Central memory CD8-positive, alpha-beta T cell (primary cell): ENCODE measurements at places on chromosomes 13 and 19.

GRCh38 chr13:106052200-106052767, 483.2 kb downstream of the EFNB2 start:
- no peak for DNase-seq

DNA sequence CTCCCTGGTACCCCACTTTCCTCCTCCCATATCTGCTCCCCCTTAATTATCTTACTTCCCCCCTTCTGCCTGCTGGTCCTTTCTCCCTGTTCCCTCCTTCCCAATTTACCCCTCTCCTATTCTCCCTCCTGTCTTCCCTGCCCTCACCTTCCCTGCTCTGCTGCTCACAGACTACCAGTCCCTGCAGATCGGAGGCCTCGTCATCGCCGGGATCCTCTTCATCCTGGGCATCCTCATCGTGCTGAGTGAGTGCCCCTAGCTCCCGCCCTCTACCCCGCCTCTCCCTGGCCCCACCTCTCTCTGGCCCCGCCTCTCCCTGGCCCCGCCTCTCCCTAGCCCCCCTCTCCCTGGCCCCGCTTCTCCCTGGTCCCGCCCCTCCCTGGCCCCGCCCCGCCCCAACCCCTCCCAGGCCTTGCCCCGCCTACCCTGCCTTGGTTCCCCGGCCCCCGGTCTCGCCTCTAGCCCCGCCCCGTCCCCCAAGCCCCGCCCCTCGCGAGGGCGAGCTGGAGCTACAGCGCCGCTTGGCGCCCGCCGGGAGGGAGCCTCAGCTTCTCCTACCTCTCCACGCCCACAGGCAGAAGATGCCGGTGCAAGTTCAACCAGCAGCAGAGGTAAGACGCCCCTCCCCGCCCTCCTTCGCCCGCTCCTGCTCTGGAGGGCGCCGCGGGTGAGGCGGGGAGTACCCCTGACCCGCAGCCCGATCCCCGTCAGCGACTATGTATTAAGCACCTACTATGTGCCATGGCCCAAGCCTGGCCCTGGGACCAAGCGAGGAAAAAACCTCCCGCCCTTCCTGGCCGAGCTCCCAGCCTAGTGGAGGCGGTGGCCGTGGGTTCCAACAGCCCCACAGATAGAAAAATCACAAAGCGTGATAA, 1.9 kb upstream of the FXYD7 start:
- DNase-seq: peak; percentile 86

GRCh38 chr19:30227661-30228112, 144.5 kb upstream of the ZNF536 start:
- DNase-seq: no peak

- no peak for DNase-seq
Observed at GRCh38 chr13:44354884-44355283, 18.7 kb upstream of the SERP2 start.

- no peak for DNase-seq
Observed at GRCh38 chr13:94411747-94412146, 67.7 kb downstream of the DCT start.

GRCh38 chr19:14425696-14426138, 6.6 kb upstream of the DDX39A start:
- DNase-seq: no peak

DNA sequence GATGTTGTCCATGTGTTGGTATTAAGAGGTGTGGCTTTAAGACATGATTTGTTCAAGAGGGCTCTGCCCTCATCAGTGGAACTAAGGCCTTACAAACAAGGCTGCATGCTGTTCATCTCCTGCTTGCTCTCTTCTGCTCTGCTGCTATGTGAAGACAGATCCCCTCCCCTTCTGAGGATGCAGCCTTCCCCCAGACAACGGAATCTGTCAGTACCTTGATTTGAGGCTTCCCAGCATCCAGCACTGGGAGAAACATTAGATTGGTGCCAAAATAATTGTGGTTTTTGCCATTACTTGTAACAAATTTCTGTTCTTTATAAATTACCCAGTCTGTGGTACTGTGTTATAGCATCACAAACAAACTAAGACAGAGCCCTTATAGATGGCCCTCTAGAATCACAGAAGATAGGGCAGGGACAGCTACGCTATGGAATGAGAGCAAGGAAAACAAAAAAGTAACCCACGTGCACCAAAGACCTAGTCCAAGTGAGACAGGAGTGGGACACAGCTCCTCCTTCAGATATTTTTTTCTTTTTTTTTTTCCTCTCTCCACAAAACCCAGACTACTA, 151.5 kb upstream of the RXFP2 start:
- DNase-seq: no peak

- no peak for DNase-seq
Observed at GRCh38 chr19:15378534-15379082, 979 bp downstream of the AKAP8 start.

DNA sequence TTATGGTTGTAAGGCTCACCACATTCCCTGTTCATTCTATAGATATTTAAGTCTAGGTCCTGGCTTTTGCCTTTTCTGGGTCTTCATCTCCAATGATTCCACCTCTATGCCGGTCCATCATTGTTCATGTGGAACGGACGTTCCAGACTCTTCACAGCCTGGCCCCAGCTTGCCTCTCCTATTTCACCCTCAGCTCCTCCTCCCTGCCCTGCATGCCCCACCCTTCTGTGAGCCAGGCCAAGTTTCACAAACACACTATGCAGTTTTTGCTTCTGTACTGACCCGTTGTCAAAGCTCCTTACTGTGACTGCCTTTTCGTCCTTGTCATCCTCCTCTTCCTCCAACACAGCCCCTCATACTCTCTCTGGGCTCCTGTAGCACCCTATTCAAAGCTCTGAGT, 31.3 kb downstream of the TEX26 start:
- DNase-seq: no peak

- no peak for DNase-seq
Observed at GRCh38 chr19:19026299-19026971, 6.9 kb downstream of the SUGP2 start.

GRCh38 chr13:112574834-112575613, 12.9 kb downstream of the TUBGCP3 start:
- no peak for DNase-seq

DNA sequence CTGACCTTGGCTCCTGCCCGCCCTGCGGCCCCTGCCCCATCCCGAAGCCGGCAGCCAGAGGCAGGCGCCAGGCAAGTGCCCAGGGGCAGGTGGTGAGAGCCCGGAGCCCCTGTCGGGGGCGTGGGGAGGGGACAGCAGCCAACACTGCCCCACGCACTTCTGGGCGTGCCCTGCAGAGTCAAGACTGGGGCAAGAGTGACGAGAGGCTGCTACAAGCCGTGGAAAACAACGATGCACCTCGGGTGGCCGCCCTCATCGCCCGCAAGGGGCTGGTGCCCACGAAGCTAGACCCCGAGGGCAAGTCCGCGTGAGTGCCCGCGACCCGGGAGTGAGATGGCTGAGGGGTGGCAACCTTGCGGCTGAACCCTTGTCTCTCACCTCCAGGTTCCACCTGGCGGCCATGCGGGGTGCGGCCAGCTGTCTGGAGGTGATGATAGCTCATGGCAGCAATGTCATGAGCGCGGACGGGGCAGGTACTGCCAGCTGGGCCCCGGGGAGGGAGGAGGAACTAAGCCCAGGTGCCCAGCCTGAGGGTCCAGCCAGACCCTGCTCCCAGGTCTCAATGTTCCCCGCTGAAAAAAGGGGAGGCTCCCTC, 17.3 kb downstream of the ANKRD24 start:
- DNase-seq: no peak

DNA sequence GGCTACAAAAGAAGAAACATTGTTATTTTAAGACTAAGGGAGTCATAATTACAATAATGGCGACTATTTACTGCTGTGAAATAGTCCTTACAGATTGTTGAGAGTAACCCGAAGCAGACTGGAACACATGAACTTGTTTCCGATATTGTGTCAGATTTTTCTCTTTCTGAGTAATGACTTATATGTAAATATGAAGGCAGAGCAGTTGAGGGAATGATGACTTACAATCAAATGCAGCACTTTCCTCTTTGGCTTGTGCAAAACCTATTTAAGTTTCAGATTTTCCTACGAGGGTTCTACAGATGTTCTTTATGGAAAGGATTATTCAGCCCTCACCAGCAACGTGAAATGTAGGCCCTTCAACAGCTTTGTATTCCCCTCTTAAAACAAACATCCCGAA, 198.6 kb downstream of the RGCC start:
- DNase-seq: no peak

- DNase-seq: no peak
Observed at GRCh38 chr13:110232142-110232541, 74.8 kb downstream of the COL4A1 start.

- peak; percentile 47 for DNase-seq
Observed at GRCh38 chr13:91347996-91348905, 764 bp downstream of the MIR17HG start.

GRCh38 chr19:23795462-23795861, 36.8 kb upstream of the ZNF681 start:
- DNase-seq: no peak

- no peak for DNase-seq
Observed at GRCh38 chr13:36413161-36413560, 19.1 kb upstream of the CCNA1 start.

GRCh38 chr13:113648216-113648610, 9.8 kb downstream of the ATP4B start:
- DNase-seq: no peak

DNA sequence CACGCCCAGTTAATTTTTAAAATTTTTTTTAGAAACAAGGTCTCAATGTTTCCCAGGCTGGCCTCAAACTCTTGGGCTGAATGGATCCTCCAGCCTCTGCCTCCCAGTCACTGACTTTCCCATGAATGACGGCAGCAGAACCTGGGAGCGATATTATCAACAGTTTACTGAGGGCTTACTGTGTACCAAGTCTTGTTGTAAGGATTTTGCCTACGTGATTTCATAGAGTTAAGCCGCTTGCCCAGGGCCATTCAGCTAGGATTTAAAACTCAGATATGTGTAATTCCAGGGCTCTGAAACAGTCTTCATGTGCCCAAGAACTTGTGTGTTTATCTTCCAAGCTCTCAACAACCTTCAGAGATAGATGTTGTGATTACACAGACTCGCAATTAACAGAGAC, 6.0 kb upstream of the KXD1 start:
- no peak for DNase-seq

DNA sequence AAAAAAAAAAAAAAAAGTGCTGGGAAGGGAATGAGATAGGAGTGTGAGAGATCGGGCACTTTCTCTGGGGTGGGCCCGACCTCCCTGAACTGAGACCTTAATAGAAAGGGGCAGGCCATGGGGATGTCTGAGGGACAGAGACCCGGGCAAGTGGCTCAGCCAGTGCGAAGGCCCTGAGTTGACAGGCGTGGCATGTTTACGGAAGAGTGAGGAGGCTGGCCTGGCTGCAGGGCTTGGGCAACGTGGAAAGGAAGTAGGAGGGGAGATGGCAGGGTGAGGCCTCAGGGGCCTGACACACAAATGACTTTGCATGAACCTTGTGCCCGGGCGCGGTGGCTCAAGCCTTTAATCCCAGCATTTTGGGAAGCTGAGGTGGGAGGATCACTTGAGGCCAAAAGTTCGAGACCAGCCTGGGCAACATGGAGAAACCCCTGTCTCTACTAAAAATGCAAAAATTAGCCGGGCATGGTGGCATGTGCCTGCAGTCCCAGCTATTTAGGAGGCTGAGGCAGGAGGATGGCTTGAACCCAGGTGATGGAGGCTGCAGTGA, 13.9 kb downstream of the FCHO1 start:
- DNase-seq: no peak

DNA sequence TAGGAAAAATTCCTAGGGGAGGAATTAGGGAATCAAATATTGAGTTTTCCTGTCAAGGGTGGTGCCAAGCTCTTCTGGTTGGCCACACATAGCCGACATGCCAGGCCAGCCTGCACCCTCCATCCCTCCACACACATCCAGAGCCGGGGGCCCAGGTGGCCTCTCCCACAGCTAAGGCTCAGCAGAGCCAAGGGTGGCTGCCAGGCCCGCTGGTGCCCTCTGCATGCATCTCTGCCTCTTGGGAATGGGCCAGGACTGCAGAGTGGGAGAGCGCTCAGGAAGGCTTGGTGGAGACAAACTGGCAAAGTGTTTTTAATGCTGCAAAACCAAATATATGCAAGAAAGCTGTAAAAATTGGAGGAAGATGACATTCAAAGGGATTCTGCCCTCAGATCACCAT, 42.7 kb upstream of the GAS6 start:
- DNase-seq: no peak

- no peak for DNase-seq
Observed at GRCh38 chr19:32471095-32471494, 65.5 kb downstream of the DPY19L3 start.
